ENCODE measurements at places on chromosomes 3 and 15.

- no peak for DNase-seq
Measured at GRCh38 chr3:127422663-127423375, 135.0 kb upstream of the PRR20G start.

GRCh38 chr3:182182531-182182968 lies 470.8 kb downstream of the SOX2 start:
- no peak for DNase-seq

GRCh38 chr3:123442908-123443307 lies 6.0 kb downstream of the ADCY5 start:
- DNase-seq: no peak

- no peak for DNase-seq
Measured at GRCh38 chr3:39327053-39327745, 2.3 kb upstream of the CCR8 start.

DNA sequence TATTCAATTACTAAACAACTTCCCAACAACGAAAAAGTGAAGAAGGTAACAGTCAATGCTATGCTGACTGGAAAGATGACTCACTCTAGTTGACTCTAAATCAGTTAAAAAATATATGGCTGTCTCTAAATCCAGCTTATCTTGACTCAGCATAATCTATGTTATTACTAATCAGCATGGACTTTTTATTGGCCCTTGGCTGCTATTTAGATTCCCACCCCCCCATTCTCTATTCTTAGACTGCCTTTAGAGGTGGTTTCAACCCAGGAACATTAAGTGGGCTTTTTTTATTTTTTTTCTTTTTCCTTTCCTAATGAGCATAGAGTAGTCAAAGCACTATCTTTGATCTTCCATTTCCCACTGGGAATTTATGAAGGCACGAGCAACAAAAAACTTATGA lies 1.9 kb downstream of the PCOLCE2 start:
- DNase-seq: no peak

DNA sequence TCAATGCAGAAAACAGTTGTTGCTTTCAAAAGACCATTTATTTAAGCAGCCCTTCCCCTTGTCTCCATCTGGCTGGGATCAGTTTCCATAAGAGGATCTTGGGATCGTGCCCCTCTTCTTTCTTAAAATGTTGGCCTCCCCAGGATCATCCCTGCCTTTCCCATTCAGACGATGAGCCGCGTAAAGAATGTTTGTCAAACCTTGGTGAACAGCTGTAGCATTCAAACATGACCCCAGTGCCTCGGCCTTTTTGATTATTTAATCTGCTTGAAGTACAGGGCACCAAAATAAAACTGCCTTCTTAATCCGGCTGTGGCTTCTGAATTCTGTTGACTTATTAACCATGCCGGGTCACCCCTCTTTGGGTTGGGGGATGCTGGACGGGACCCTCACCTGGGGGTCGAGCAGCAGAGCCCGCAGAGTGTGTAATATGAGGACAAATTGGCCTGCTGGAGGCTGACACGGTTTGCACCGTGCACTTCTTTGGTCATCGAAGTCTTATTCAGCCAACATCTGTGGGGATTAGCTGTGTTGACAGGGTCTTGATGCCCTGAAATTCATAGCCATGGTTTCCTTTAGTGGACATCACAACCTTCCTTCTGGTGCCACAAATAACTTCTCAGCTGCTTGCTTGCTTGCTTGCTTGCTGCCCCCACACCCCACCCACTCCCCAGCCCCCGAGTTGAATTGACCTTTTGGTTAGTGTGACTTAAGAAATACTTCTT lies at the start of gene LRTM1:
Gene LRTM1 (minus strand): TSS at position 14 of the 725 bp plus-strand sequence. CDS start 148 bp downstream, outside the sequence.
- DNase-seq: no peak

DNA sequence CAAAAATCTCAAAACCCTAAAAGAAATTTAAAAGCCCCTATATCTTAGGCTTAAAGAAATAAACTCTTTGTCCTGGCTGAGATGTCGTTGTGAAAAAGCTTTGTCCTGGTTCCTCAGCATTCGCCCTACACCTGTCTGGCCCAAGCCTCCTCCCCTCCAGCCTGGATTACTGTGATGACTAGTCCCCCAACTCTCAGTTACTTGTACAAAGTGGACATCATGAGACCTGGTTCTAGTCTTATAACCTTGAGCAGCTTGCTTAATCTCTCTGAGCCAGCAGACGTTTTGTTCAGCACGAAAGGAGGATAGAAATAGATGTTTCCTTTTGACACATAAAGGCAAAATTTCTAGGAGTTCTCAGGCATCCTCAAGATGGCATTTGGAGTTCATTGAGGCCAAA lies 51.6 kb downstream of the FILIP1L start:
- DNase-seq: no peak

DNA sequence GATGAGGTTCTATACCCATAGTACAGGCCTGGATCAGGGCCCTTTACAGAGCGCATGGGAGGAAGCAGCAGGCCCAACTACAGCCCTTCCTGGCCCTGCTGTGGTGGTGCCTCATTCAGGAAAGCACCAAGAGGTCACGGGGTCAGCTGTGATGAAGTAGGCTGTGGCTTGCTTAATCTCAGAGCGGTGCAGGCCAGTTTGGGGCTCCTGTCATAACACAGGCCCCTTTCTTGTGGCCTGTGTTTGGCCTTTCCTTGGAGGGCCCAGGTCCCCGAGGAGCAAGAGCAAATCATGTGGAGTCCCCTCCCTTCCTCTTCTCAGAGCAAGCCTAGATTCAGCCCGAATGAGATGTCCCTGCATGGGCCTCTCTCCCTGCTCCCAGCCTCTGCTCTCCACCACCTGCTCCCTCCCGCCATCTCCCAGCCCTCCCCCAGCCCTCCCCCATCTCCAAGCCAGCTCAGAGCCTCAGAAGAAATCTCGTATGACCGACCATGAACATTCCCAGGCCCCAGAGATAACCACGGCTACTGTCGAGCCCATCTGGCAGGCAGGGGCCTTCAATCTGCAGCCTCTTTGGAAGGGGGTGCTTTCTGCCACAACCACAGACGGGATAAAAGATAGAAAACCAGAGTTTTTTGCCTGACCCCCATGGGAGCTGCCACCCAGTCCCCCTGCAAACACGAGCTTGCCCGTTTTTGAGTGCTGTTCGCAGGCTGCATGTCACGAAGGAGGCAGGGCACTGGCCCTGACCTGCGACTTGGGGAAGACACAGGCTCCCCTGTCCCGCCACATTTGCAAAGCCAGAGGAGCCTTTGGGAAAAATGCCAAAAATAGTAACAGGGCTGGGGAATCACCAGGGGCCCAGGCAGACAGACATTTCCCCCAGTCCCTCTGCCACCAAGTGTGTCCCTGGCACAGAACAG lies 32.3 kb upstream of the DUSP7 start:
- DNase-seq: no peak

DNA sequence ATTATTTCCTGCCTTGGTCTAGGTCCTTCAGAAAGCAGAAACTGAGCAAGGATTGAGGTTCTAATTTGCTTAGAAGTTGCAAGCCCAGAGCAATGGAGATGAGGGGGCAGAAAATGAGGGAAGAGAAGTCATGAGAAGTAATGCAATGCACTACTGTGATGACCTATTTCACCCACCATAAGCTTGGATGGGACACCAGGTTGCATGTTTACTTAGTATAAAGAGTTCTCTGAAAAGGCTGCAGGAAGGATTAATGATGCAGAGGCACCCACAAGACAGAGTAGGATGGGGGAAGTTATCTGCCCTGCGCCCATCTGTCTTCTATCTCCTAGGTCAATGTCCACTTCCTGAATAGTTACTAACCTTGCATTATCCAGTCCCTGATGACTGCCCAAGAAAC lies 84.8 kb upstream of the SNRK start:
- DNase-seq: no peak

DNA sequence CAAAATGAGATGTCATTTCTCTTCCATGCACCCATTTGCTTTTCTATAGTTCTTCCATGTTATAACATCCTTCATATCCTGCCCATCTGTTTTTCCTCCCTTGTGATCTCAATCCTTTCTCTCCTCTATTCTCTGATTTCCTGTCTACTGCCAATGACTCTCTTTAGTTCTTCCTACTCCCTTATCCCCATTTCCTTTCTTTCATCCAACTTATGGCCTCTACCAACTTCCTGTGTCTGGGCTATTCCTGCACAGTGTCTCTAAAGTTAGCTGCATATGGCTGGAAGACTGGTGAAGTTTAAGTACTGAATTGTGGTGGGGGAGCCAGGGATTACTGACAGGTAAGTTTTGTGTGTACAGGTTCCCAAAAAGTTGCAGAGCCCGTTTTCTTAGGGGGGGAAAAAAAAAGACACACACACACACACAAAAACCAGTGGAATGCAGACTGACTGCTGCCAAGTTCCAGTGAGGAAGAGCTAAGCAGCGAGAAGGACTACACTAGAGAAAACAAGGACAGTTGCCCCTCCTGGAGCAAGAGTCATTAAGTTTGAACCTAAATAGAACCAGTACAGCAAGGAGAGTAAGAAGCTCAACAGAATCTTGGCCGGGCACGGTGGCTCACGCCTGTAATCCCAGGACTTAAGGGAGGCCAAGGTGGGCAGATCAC lies 28.8 kb downstream of the XRN1 start:
- DNase-seq: no peak

- DNase-seq: no peak
Measured at GRCh38 chr15:57626713-57627440, 35.2 kb downstream of the MYZAP start.

DNA sequence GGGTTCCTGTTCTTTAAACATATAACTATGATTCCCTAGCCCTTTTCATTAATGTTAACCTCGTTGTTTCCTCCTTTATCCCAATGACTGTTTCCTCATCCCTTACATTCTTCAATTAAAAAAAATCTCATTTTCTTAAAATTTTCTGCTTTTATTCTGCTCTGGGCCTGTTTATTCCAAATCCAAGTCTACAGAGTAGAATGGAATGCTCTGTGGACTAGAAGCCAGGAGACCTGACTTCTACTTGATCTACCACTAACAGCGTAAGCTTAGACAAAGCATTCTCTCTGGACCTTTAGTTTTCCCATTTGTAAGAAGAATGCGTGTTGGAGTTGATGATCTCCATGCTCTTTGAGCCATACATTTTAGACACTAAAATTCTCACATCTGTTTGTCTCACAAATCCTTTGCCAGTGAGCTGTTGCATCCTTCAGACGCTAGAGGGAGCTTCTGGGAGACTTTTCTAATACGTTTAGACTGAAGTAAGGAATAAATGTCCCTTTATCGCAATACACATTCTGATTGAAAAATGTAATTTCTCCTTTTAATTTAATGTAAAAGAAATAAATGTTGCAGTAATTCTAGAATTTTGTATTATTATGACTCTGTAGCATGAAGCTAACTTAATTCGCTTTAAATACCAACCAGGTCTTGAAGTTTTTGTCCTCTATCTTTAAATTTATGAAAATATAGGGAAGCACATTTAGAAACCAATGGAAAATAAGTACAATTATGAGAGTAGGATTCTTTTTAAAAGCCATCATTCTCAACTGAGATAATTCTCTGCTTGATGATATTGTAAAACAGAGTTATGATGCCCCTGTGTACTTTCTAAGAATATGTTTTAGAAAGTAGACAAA lies 21.7 kb upstream of the GMNC start:
- DNase-seq: peak; percentile 70

DNA sequence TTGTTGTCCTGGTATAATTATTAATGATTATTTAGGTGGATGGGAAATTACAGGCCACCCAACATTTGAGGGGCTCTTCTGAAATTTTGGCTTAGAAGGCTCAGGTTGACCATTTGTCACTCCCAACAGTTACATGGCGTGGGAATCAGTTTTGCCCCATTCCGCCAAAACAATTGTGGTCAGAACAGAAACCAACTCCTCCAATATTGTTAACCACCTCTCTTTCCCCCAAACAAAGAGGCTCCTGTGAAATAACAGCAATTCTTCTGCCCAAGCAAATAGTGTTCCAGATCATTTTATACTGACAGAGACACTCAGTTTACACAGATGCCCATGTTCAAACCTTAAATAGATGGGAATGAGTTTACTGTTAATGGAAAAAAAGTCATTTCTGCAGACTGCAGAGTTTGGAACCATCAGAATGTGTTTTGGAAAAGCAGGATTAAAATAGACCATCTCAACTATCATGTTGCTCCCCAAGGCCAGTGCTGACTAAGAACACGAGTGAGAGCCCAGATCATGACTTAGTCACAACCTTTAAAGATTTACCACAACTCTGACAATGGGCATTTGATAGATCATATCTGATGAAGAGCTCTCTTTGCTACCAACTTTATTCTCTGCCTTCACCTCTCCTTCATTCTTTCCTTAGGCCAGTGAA lies 102.1 kb downstream of the DUT start:
- DNase-seq: no peak

DNA sequence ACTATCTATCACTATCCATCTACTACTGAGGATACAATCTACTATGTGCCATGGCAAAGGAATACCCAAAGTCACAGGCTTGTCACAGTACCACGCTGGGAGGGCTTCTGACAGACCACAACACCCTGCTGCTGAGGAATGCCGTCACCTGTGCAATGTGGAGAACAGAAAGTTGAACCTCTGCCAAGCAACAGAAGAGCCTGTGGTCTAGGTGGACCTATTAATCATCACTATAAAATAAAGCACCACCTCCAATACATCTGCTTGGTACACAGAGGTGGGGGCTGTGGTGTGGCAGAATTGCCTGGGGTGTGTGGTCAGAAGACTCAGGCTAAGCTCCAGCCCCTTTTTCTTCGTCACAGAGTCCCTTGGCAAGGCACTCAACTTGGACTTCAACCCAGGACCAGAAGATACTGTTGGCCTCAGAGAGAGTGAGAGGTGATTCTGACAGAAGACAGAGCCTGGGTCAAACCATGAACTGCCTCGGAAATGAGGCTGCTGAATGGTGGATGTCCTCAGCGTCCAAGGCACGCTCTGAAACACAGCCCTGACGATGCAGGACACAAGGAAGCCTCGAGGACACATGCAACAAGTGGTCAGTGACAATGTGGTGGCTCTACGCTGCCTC lies 189.4 kb upstream of the CHRNA7 start:
- DNase-seq: no peak

- no peak for DNase-seq
Measured at GRCh38 chr15:89360294-89360971, 25.8 kb upstream of the POLG start.

GRCh38 chr3:85337895-85338294 lies 379.1 kb downstream of the CADM2 start:
- DNase-seq: no peak
